ENCODE measurements at places on chromosomes 3 and 15.
A peak's percentile ranks its signal among the peaks of the same experiment; 100 is the strongest.

GRCh38 chr15:32855942-32856341 is 138.1 kb downstream of the GREM1 start:
- no peak for DNase-seq

- no peak for DNase-seq
These were observed 34.0 kb downstream of the PCSK6 start for GRCh38 chr15:101455291-101456025.

DNA sequence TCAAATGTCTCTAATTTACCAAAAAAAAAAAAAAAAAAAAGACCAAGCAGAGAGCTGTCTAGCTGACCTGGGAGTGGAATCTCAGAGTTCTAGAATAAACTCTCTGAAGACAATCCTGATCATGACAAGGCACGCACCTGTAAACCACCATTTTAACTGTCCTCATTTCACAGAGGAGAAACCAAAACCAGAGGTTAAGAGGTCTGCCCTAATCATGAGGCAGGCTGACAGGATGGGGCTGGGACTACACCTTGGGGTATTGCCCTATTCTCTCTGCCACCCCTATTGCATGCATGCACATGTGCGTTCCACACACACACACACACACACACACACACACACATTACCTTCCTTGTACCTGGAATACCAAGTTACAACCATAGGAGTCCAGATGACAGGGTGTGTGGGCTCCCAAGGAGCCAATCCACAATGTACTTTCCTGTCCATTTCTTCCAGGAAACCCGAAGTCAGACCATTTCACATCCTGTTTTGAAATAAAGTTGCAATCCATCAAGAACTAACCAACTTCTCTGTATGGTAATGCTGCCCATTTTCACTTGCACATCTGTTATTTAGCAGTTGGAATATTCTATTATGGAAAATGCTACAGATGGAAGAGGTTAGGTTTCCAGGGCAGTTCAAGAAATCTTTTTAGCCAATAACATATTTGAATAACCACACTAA is 34.6 kb downstream of the HSPBAP1 start:
- no peak for DNase-seq

DNA sequence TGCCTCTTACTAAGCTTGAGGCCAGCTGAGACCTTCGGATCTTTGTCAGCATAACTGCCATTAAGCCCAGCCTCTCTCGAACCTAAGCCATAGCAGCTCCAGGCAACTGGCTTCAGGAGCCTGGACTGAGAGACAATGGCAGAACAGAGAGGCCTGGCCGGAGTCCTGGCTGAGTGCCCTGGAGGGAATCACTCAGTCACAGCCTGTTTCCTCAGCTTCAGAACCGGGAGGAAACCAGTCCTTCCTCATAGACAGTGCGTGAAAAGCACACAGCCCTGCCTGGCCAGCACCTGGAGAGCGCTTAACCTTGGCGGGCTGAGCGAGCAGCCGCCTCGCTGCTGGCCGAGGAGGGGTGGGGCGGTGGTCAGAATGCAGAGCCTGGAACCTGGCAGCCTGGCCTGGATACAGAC is 21.6 kb downstream of the RNU5B-1 start:
- peak; percentile 61 for DNase-seq

DNA sequence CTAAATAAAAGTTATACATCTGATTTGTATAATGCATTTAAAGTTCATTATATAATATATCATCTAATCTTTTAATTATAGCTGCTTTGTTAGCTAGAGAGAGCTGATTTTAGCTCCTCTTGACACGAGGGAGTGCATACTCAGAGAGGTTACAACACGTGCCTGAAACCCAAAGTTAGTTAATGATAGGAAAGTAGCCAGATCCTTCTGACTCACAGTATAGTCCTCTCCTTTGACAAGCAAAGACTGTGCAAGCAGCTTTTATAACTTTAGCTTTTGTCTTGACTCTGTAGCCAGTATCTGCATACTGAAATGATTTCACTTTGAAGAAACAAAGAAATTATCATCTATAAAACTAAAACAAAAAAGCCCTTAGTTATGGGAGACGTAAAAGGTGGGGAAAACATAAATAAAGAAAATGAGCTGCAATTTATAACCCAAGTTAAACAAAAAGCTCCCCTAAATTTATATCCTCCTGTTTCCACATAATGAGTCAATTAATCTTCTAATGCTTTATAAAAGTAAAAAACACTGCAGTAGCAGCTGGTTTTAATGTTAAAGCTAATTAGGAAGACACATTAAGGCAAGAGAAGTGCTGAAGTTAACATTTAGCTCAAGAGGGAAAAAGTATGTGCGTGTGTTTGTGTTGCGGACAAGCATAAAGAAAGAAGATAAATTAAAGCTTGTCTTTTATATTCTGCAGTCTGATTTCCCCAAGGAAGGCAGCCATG is 13.1 kb downstream of the GABRR3 start:
- no peak for DNase-seq

GRCh38 chr3:125110016-125110875 is 54.4 kb upstream of the HEG1 start:
- no peak for DNase-seq

- DNase-seq: no peak
These were observed 107.5 kb upstream of the CHRM5 start for GRCh38 chr15:33860754-33861153.

DNA sequence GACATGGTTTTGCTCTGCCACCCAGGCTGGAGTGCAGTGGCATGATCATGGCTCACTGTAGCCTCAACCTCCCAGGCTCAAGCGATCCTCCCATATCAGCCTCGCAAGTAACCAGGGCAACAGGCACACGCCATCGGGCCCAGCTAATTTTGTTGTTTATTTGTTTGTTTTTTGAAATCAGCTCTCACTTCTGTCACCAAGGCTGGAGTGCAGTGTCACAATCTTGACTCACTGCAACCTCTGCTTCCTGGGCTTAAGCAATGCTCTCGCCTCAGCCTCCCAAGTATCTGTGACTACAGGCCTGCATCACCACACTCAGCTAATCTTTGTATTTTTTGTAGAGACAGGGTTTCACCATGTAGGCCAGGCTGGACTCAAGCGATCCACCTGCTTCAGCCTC is 26.3 kb upstream of the PLCH1 start:
- no peak for DNase-seq

DNA sequence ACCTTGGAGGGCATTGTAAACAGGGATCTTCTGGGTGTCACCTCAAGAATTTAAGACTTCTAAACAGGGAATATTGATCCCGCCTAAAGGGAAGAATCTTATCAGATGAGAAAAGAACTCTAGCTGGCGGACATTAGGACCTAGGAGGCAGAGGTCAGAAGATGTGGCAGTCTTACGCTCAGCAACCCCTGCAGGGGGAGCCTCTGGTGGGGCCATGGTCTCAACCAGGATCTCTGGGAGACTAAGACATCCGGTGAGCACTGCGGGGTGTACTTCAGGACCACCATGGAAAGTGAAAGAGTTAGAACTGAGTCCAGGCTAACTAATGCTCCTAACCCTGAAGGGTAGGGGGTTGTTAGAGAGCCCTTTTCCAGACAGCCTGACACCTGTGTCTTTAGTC is 295.2 kb downstream of the VGLL3 start:
- no peak for DNase-seq

DNA sequence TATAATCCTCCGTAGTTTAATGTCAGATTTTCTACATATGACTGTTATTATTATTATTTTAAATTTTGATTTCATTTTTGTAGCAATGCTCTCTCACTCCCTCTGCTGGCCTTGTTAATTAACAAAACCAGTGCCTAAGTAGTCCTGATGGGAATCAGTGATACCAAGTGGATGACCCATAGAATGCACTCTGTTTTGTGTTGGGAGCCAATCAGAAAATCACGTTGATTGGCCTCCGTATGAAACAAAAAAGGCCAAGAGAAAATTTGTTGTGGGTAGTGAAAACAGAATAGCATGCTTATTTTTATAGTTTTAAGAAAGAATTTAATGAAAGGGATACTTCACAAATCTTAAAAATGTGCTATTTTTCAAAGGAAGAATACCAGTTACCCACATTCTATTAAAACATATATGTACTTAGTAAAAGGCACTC is 34.4 kb upstream of the MEIS2 start:
- no peak for DNase-seq

GRCh38 chr15:69983696-69984265 is 113.9 kb downstream of the TLE3 start:
- DNase-seq: no peak

- no peak for DNase-seq
These were observed 482.5 kb upstream of the TBL1XR1 start for GRCh38 chr3:177679568-177680471.

- DNase-seq: no peak
These were observed 245.5 kb downstream of the TBL1XR1 start for GRCh38 chr3:176951586-176952292.
